GM12892 (cell line): ENCODE measurements at places on chromosomes 2 and 18.

- no peak for DNase-seq
These were observed 136.1 kb downstream of the DCDC2C start for GRCh38 chr2:3839476-3839875.

GRCh38 chr2:219571311-219572236 is at the start of gene OBSL1:
Gene OBSL1, minus strand, starts transcription at chr2:219571539. Its CDS starts 307 bp downstream, at chr2:219571232.
- DNase-seq, result peak; percentile 39

- no peak for DNase-seq
These were observed 48.8 kb downstream of the PTRHD1 start for GRCh38 chr2:24744356-24744755.

DNA sequence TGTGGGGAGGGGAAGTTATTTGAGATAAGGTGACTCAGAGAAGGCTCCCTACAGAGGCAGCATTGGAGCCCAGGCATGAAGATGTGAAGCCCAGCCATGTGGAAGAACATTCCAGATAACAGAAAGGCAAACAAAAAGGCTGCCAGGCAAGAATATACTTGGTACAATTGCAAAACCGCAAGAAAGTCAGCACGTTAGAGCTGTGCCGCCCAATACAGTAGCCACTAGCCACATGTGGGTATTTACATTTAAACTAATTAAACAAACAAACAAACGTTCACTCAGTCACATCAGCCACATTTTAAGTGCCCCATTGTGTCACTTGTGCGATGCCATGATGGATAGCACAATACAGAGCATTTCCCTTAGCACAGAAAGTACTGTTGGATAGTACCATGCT is 179.6 kb downstream of the SATB2 start:
- no peak for DNase-seq

GRCh38 chr2:39506215-39506614 is 69.1 kb upstream of the MAP4K3 start:
- no peak for DNase-seq

DNA sequence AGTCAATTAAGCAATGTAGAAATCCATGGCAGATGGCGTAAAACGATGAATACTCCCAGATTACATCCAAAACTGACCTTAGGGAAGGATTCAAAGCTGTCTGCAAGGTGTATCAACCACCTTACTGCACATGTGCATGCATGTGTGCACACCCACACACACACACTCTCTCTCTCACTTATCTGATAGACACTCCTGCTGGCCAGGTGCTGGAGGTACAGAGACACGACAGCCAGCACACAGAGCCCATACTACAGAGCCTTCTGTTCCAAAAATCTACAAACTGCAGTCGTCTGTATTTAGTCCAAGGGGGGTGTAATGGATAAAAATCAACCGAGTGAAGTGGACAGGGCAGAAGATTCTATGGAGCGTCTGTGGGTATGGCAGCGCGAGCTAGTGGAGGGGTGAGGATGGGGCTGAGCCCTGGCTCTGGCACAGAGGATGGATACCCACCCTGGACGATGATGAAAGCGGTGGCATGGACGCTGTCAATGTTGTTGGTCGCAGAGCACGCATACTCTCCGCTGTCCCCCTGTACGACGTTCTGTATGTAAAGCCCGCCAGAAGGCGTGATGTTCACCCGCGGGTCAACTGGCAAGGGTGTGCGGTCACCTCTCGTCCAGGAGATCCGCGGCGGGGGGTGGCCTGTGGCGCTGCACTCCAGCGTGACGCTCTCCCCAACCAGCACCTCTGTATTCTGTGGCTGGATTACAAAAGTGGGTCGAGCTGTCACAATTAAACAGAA is 78.4 kb downstream of the PXDN start:
- no peak for DNase-seq

- no peak for DNase-seq
These were observed 18.4 kb downstream of the STK25 start for GRCh38 chr2:241489733-241490680.

DNA sequence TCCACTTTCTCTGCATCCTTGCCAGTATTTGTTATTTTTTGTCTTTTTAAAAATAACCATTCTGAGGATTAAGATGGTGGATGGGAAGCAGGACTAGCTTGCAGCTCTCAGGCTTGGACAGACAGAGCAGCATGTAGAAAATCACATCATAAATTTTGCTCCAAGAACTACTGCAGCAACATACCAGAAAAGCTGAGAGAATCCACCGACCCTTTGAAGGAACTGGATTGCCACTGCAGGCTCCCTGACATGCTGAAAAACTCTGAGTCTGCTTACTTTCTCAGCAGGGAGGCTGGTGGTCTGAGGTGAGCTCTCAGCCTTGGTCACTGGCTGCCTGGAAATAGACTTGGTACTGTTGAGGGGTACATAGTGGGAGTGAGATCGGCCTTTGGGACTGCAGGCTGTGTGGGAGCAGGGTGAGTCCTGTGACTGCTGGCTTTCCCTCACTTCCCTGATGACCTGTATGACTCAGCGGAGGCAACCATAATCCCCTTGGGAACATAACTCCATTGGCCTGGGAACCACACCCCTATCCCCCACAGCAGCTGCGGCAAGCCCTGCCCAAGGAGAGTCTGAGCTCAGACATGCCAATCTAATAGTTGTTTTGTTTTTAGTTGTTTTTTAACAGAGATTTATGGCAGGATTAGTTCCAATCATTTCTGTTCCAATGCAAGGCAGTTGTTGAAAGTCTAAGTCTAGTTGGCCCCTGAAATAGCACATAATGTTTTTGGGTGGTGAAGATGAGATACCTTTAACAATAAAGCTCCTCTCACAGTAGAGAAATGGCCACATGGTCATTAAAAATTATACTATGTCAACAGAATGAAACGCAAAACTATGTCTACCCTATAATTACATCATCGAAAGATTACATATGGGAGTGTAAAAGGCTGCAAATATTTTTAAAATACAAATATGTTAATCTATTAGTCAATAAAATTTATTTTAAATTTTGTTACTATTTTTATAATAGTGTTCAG is 414.2 kb upstream of the CHAC2 start:
- DNase-seq, result no peak

DNA sequence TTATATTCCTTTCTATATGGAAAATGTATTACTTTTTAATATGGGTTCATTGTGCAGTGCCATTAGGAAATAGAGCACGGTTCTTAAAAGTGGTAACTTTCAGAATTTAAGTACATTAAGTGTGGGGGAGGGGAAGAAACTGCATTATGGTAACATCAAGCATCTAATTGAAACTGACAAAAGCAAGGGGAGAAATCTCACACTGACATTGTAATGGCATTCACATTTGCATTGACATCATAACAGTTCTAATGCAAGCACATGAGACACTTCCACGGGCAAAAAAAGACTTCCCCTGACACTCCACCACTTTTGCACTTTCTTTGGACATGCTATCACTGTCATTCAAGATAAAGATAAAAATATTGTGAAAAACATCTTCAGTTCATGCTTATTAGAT is 431.3 kb upstream of the SMIM21 start:
- no peak for DNase-seq

DNA sequence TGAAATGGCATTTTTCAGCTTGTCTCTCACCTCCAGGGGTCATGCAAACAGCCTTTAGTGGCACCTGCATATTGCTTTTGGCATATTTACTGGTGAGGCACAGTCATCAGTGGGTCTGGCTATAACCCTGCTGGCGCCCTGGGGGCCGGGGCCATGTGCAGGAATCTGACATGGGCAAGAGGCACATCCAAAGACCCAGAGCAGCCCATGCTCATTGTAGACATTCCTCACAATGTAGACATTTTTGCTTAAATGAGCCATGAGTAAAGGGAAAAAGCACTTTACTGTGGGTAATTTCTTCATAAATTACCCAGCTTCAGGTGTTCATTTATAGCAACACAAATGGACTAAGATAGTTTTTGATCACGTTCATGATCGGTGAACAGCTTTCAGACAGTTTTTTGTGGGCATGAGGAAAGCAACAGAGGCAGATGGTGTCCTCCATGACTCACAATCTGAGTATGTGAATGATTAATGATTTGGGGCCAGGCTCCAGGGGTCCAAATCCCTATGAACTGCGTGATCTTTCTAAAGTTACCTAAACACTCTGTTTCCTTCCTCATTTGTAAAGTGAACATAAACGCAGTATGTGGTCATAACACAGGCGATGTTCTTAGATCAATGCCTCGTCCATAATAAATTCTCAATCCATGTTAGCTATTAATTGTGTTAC is 85.8 kb downstream of the LIPG start:
- DNase-seq, result no peak

GRCh38 chr2:39571111-39571731 is 94.5 kb upstream of the TMEM178A start:
- no peak for DNase-seq

DNA sequence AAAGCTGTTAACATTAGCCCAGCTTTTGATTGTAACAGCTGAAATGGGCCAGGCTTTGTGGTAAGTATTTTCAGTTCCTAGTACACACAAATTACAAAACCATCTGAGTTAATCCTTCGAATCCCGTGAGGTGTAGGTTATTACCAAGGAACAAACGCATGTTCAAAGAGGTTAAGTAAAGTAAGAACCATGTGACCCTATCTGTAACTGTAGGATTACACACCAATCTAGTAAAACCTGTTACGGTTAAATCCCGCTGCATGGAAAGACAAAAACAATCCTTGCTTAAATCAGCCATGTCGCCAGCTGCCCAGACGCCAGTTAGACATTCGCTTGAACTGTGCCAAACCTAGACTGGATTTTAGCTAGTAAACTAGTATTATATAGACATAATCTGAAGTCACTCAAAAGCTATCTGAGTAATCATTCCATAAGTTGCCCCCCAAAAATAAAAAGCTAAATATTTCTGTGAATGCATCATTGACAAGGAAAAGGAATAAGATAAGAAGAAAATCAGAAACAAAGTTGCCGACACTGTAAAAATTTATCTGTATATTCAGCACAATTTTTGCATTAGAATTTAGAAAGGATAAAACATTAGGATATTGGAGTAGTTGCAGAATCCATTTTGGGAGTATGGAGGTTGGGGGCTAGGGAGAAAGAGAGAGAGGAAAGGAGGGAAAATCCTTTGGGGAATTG is 638.0 kb downstream of the CNTNAP5 start:
- no peak for DNase-seq

- DNase-seq, result no peak
These were observed 13.2 kb upstream of the MARCHF4 start for GRCh38 chr2:216385478-216385877.

DNA sequence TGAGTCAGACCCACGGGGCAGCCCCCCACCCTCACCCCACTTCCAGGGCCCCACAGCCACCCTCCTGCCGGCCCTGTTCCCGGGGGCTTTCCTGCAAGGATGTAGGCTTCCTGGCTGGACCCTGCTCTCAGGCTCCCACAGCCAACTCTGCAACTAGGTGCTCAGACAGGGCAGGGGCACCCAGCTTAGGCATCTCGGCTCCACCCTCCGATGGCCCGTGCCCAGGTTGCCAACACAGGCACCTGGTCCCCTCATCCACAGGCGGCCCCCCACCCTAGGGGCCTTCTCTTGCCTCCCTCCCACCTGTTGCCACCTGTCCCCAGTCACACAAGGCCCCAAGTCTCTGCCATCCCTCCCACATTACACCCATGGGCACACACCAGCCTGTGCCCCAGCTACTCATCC is 34.6 kb downstream of the HS6ST1 start:
- DNase-seq, result no peak

DNA sequence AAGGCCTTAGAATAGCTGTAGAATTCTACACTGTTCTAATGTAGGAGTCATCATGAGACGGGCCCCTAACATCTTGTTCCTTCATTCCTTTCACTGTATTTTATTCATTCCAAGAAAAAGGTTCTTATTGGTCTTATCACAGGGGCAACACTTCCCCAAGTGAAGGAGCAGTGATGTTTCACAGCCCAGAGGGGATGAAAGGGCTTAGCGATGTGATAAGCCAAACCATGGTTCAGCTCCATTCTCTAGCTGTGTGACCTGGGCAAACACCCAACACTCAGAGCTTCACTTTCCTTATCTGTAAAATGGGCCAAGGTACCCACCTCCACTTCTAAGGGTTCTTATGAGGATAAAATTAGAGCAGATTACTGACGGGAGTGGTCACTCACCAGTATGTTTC is 25.4 kb upstream of the HS6ST1 start:
- no peak for DNase-seq

DNA sequence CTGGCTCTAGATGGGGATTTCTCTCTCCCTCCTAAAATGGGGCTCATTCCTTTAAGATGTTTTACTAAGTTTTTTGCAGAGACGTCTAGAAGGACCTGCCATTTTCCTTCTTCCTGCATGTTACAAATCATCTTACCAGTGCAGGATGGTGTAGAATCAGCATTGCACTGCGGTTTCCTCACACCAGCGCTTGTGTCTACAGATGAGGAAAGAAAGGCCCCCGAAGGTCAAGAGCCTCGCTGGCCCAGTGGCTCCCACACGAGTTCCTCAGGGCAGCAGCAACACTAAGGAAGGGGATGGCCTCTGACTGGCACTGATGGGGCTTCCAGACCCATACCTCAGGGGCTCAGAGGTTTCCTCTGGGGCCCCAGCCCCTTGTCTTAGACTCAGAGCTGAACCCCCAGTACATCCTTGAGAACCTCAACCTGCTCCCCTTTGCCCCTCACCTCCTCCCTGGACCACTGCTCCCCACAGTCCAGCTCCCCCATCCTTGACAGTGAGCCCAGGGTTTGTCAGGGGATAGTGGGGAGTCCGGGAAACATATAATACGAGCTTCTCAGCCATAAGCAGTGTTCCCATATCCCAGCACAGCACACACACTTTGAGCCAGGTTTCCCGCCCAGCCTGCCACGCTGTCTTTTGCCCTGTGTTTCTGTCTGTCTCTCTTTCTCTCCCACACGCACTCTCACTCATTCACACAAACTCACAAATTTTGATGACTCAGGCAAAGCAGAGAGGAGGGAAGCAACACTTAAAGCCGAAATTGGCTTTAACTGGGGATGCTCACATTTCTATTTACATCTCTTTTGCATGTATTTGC is 29.4 kb downstream of the ZFP36L2 start:
- DNase-seq, result no peak

- no peak for DNase-seq
These were observed 382.5 kb downstream of the NYAP2 start for GRCh38 chr2:225781991-225782390.

DNA sequence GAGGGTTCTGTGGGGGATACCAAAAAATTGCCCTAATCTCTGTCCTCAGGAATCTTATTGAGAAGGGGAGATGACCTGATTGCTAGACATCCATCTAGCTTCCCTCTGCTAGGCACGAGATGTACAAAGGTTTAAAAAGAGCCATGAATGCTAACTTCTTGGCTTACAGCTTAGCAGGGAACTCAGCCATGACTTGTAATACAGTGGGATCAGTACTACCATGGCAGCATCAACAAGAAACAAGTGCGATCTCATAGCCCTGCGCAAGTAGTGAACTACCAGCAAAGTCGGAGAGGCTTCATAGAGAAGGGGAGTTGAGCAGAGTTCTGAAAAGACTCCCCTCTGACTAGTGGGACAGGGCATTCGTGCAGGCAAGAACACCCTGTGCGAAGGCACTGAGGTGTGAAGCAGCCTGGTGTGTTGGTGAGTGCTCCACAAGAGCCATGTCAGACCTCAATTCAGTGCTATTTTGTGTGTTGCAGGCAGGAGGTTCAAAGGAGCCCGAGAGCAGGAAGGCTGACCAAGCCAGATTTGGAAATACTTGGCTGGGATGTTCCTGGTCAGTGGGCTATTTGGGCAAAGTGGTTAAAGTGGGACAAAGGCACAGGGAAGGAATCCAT is 130.0 kb downstream of the FMNL2 start:
- DNase-seq, result no peak
